ENCODE measurements at places on chromosomes 11 and 22.

DNA sequence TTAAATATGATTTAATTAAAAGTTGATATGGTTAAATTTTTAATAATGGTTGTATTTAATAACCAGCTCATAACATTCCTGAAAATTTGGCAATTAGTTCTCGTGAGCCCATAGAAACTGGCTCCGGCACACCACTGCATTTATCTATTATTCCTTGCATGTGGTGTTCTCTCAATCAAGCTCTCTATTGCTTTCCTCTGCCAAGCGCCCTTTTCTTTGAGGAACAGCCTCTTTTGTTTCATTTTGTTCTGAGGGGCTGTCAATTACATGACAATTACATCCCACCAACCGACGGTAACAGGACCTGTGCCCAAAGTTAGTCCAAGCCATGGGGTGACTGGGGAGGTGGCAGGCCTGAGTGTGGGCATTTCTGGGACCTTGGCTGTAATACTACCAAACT lies 8.1 kb downstream of the C11orf91 start:
- DNase-seq = no peak

- no peak for DNase-seq
Measured at GRCh38 chr11:111360150-111361043, 18.7 kb downstream of the POU2AF1 start.

GRCh38 chr11:72815110-72815618 lies 953 bp downstream of the ATG16L2 start:
- no peak for DNase-seq

GRCh38 chr22:19982991-19983578 lies 33.5 kb downstream of the ARVCF start:
- no peak for DNase-seq

- DNase-seq = no peak
Measured at GRCh38 chr22:38236786-38237185, 35.0 kb downstream of the MAFF start.

Data from NCI-H510A (cell line).